GM12878 (cell line): ENCODE measurements at places on chromosomes 3 and 15.

DNA sequence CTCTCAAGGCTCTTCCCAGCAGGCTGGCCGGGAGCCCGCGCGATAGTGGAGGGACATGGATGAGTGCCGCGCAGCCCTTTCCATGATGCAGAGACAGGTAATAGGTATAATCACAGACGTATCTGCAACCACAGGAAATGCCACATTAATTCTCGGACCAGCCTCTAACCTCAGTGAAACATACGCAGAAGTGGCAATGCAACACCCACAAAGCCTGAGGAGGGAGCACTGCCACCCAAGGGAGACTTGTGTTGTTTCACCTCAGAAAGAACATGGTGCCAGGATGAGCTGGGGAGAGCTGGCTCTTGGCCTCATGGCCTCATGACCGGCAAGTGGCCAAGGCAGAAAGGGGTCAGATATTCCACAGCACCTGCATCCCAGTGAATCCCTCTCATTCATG, 39.0 kb downstream of the PGPEP1L start:
- DNase-seq: no peak

- DNase-seq: no peak
These were observed 132.2 kb upstream of the TSC22D2 start for GRCh38 chr3:150275941-150276340.

DNA sequence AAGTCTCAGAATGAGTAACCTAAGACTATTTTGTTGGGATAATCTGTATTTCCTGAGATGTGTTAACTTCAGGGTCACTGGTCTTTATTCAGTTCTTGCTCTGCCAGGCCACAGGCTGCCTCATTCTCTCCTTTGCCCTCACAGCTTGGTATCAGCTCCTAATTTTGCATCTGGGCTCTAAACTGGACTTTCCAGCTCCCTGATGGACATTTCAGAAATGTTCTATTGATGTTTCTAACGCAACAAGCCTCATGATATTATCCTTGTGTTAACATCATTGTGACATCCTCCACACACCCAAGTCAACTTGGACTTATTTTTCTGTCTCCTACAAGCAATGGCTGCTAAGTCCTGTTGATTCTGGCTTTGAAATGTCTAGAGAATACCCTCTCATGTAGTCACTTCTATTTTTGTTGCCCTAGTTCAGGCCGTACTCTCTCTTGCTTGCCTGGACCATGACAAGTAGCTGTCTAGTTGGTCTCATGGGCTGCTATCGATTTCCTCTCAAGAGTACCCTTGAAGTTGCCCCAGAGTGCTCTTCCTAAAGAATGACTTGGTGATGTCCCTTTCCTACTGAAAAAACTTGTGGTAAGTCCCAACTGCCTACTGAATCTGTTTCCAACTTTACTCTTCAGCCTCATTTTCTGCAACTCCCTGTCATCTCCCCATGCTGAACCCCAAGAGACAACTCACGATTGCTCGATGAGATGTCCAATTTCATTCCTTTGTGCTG, 52.7 kb downstream of the CHST2 start:
- DNase-seq: no peak

GRCh38 chr3:41684797-41685735, 276.8 kb downstream of the ULK4 start:
- DNase-seq: no peak

DNA sequence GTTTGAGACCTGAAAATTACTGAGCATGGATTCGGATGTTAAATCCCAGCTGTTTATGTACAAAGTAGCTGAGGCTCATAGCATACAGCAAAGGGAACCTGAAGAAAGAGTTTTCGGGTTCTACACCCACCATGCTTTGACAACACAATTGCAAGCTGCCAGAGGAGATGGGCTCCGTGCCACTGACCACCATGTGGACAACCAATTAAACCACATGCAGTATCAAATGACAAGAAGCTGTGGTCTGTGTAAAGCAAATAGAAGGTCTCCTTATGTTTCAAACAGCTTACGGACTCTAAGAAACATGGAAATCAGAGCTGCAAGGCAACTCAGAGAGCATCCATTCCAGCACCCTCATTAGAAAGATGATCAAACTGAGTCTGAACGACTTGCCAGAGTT, 12.9 kb downstream of the GABRB3 start:
- DNase-seq: no peak

DNA sequence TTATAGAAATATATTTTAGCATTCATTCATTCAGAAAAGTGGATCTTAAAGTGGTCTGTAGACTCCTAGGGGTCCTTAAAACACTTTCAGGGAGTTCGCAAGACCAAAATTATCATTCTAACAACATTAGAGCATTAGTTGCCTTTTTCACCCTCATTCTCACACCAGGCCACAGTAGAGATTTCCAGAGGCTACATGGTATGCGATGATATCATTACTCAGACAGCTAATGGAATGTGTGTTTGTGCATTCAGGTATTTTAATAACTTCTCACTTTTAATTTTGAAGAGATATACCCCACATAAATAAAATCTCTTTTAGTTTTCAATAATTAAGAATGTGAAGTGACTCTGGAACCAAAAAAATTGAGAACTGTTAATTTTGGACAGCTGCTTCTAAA, 206.9 kb downstream of the NSUN3 start:
- DNase-seq: no peak

DNA sequence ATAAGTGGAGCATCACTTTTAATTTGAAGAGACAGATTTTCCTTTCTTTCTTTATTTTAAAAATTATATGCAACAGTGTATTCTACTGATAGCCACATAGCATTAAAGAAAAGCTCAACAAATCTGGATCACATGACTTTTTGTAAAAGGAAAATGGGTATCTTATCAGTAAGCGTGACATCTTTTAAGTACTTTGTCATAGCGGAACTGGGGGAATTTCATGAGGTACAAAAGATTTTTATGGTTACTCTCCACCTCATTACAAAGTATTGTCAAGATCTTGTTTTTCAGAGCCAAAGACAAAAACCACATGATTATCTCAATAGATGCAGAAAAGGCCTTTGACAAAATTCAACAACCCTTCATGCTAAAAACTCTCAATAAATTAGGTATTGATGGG, 219.6 kb upstream of the ZPLD1 start:
- no peak for DNase-seq

DNA sequence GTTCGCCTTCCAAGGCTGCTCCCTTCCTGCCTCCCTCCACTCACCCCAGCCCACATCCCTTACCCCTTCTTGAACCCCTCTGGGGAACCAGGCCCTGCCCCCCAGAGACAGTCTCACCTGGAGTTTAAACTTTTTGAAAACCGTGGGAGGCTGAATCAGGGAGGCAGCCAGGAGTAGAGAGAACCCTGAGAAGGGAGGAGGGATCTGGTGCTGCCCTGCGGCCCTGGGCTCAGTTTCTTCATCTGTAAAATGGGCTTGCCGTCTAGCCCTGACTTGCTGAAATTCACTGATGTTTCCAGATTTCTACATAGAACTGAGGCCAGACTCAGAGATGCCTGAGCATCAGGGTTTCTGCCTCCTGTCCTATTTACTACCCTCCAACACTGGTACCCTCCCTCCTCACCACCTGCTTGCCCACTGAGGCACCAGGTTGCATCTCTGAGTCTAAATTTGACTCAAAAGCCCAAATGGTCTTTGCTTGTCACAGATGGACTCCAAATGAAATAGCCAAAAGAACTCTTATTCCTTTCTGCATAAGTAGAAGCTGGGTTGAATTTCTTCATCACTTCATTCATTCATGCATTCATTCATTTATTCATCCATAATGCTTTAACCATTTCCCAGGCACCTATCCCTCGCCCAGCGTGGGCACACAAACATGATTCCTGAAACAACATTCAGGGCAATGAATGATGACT, 11.9 kb upstream of the STRA6 start:
- DNase-seq: no peak

DNA sequence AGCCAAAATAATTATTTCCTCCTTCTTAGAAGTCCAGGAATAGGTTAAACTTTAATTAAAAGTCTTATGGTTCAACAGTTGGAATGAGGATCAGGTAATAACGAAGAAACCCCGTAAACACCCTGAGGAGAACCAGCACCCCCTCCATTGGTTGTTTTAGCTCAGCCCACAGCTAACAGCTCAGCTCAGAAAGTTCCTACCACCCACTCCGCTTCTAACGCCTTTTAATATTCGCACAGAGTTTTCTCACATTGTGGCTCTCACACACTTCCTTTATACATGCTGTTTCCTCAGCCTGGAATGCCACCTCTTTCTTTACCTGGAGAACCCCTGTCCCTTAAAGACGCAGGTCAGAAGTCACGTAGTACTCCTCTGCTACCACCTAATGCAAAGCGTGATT, 17.0 kb downstream of the CX3CR1 start:
- no peak for DNase-seq

DNA sequence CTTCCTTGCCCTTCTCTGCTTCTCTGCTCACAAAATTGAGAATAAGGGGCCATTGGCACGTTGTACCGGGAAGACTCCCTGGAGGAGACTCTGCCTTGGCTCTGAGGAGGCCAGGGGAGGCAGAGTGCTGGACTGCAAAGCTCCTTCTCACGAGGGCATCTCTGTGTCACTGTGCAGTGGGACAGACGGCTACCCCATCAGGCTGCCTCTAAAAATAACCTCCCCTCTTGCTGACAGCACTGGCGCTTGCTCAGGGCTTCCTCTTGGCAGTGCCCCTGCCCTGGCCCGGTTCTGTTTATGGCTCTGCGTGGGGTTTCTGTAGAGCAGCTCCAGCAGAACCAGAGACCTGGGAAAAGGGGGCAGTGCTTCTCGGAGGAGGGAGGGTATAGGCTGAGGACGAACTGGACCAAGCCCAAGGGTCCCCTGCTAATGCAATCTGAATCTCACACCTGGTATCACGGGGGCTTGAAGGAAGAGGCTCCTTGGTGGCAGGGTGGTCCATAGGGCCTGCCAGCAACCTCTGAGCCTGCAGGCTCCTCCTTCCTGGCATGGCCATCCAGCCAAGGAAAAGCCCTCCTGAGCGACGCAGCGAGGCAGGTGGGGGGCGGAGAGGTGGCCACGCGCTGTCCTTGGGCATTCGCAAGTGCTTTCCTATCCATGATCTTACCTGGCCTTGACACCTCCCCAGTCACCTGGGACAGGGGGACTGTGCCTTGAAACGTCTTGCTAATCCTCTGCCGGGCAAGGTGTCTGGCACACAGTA, 63.3 kb upstream of the TLE3 start:
- no peak for DNase-seq

GRCh38 chr3:133788024-133788423, 17.6 kb upstream of the SRPRB start:
- DNase-seq: no peak

- no peak for DNase-seq
These were observed 8.4 kb downstream of the SHF start for GRCh38 chr15:45179221-45179985.

DNA sequence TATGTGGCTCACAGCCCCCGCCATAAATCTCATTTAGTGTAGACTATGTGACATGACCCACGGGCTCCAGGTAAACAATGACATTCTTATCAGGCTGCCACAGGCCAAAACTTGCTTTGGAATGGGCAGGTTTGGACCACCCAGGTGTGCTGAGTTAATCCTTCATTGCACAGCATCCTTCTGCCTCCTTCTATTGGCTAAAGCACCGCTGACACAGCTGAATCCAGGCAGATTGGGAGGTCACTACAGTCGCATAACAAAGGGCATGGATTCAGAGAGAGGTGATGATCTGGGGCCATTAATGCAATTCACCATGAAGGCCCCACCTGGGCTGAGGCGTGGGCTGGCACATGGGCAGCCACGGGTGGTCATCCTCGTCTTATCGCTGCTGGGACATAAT, 47.8 kb upstream of the GALNT15 start:
- no peak for DNase-seq

- no peak for DNase-seq
These were observed 46.1 kb upstream of the SEMA4B start for GRCh38 chr15:90154861-90155626.

GRCh38 chr15:69855258-69856000, 242.3 kb downstream of the TLE3 start:
- DNase-seq: no peak

DNA sequence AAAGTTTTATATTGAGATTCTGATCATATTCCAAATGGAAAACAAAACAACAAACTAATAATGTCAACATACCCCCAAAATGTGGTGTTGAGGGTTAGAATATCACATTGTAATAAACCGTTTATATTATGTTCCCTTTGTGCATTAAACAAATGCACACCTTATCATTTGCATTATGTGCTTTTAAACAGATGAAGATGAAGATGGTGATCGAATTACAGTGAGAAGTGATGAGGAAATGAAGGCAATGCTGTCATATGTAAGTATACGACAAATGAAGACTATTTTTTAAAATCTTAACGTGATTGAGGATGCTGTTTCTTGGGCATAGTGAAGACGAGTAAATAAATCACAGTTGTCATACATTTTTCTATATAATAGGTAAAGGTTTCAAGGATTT, 20.6 kb downstream of the MAP2K5 start:
- DNase-seq: no peak

DNA sequence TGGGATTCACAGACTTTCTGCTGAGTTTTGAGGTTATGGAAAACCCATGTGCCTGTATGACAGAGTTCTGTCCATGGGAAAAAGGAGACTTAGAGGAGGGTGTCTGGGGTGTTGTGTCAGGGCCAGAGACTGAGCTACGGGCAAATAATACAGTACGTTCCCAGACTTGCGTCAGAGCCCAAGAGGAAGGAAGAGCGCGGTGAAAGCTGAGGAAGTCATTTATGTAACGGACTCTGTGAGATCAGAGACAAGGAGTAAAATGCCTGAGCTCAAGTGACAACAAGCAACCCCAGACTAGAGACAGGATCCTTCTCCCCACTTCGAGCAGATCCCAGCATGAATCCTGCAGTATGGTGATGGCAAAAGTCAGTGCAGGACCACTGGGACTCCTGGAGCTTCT, 368.6 kb upstream of the MCTP2 start:
- no peak for DNase-seq

DNA sequence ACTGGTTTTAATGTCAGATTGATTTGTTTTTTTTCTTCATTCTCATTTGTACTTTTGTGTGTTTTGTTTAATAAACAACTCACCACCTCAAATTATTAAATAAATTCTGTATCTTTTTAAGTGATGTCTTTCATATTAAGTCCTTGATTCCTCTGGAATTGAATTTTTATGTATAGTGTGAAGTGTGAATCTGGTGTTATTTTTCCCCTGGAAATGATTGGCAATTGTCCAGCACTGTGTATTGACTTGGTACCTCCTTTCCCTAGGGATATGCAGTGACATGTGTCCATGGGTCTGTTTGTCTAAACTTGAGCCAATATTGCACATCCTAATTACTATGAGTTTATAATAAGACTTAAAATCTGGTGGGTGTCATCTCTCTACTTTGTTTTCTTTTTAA, 2.1 kb downstream of the RNU5B-1 start:
- no peak for DNase-seq

DNA sequence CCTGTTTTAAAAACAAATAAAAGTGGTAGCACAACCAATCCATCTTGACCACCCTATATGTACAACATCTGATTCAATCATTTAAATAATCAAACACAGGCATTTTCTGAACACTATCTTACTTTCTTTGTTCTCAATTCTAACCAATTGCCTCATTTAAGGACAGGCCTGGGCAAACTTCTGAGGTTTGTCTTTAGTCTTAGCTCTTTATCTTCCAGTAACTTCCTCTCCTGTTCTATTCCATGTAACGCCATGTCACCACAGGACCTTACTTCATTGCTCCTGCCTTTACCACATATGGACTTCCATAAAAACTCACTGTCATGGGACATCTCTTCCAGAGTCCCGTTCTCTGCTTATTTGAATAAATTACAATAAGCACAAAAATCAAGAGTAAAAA, 14.9 kb downstream of the HDGFL3 start:
- no peak for DNase-seq
